ENCODE measurements at places on chromosomes 13 and 19. TPM values are rescaled to one million over a fixed set of nuclear protein-coding genes. Genes with fewer than 3 reads are reported as not detected.

GRCh38 chr19:58304748-58305064 lies 471 bp upstream of the ERVK3-1 start:
- no peak for DNase-seq

DNA sequence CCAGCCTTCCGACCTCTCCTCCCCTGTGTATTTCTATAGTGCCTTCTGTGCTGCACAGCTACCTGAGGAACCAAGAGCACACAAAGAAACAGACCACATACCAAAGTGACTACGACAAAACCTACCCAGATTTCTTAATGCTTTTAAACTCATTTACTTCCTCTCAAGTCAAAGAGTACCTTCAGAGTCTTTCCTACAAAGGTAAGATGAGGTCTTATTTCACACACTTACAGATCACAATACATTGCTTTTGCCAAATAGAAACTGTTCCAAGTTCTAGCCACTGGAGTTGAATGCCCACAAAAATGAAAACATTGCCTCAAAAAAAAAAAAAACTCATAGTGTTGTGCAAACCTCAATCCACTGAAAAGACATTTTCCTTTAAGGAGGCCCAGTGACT lies 36.4 kb downstream of the TEX26 start:
- no peak for DNase-seq

- DNase-seq: no peak
These were observed 50.9 kb upstream of the C13orf46 start for GRCh38 chr13:114024603-114025404.

- no peak for DNase-seq
These were observed 40.6 kb downstream of the DPF1 start for GRCh38 chr19:38183251-38183897.

GRCh38 chr13:88592105-88592504 lies 920.9 kb downstream of the SLITRK5 start:
- no peak for DNase-seq

DNA sequence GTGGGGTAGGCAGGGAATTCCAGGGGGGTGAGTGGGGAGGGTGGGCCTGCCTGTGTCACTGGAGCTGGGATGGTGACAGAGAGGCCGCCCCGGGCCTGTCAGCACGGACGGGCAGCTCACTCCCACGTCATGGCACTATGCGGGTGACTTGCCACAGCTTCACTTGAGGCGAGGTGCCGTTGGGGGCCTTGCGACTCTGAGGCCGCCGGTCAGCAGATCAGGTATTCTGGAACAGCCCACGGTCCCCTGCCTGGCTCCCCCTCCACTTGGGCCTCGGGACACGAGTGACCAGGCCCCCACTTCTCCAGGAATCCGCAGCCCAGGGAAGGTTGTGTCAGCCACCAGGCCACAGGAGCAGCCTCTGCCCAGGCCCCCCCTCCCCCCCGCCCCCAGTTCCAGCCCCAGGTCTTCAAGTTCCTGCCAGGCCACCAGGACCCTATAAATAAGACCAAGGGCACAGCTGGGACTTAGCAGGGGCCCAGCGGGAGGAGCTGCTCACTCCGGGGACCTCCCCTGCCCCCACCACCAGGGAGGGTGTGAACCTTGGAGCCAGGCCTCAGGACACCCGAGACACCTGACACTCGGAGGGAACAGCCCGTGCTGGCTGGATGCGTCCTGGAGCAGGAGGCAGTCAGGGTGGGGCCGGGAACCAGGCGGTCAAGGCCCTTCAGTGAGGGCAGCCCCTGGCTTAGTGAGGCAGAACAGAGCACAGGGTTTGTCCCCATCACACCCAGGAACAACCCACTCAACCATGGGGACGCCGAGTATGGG lies 2.7 kb upstream of the MIDN start:
- no peak for DNase-seq

DNA sequence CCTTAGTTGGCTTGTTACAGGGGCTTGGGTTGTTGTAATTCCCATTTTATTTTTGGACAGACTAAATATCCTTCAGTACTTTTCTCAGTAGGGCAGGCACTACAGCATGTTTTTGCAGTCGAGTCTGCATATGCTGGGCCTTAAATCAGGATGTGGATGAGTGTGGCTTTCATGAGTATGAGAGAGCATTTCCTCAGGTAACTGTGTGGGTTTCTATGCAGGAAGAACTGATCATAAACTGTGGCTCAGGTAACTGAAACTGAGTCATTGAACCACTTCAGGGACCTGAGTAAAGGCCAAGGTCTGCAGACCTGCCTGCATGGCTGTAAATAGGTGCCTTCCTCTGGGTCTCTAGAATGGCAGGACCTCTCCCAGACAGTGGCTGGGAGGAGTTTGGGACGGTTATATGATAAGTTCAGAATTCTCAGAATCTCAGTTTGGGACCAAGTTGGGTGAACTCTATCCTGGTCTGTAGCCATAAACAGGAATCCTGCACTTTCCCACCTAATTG lies 112.1 kb downstream of the ZNF737 start:
- DNase-seq: no peak

GRCh38 chr13:61142506-61142905 lies 273.1 kb downstream of the PCDH20 start:
- DNase-seq: no peak

DNA sequence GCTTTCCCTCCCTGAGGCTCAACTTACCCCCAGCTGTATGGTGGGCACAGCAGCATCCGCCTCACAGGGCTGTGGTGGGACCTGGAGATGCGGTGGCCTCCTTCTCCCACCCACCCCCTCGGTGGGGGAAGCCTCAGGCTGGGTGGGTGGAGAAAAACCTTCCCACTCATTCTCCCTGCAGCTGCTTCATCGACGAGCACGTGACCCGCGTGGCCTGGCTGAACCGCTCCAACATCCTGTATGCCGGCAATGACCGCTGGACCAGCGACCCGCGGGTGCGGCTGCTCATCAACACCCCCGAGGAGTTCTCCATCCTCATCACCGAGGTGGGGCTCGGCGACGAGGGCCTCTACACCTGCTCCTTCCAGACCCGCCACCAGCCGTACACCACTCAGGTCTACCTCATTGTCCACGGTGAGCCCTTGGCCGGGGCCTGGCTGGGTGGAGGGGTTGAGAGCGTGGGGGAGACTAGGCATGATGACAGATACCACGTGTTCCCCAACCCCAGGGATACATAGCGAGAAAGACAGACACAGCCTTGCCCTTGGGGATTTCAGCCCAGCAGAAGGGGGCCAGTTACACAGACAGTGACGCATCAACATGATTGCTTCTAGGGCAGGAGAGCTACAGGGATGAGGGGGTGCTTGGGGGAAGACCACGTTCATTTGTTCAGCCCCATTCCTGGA lies 12.2 kb downstream of the IGLON5 start:
- DNase-seq: no peak

DNA sequence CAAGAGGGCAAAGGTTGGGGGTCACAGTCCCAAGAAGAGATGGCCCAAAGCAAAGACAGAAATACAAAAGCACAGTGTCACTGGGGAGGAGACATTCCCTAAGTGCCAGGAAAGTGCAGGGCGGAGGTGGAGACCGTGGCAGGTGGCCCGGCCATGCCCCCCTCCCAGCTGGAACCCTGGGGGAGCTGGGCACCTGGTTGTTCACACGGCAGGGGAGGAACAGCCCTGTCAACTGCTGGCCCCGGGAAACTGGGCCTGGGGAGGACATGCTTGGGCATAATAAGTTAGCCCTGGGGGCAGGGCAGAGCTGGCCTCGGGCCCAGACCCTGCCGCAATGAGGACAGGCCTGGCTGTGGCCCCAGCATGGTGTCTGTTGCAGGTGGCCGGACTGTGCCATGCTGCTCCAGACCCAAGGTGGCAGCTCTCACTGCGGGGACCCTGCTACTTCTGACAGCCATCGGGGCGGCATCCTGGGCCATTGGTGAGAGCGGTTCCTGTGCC lies 7.4 kb downstream of the HPN start:
- DNase-seq: no peak

DNA sequence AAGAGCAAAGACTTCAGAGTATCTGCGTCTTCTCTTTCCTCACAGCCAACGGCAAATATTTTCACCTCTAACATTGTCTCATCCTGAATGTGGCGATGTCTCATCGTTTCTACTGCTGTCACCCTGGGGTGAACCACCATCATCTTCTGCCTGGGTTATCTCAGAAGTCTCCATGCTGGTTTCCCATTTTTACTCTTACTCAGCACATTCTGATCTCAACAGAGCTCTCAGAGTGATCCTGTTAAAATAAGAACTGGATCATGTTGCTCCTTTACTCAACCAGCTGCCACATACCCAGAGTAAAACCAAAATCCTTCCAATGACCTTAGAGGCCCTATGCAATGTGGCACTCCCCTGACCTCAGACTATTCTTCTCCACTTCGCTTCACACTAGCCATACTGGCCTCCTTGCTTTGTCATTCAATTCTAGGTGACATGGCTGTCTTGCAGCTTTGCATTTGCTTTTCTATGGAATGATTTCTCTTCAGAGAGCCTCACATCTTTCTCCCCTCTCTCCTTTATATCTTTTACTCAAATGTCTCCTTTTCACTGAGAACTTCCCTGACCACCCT lies 7.8 kb upstream of the OLFM4 start:
- DNase-seq: no peak

Gene SLC17A7
- total RNA-seq: 0.25 TPM

Gene SLITRK6
- total RNA-seq: not detected
